ENCODE measurements at places on chromosomes 12 and 14. TPM values are rescaled to one million over a fixed set of nuclear protein-coding genes. Genes with fewer than 3 reads are reported as not detected.

PRPH gene
- not detected for total RNA-seq

KERA gene
- not detected for total RNA-seq

MGP gene
- not detected for total RNA-seq

CALM1 gene
- 584 TPM for total RNA-seq

CPNE6 gene
- not detected for total RNA-seq

FSCB gene
- not detected for total RNA-seq

CFAP251 gene
- 37.9 TPM for total RNA-seq

ZFYVE21 gene
- 85.5 TPM for total RNA-seq

CNTN1 gene
- total RNA-seq, result 33.2 TPM

C14orf180 gene
- not detected for total RNA-seq

CELA1 gene
- not detected for total RNA-seq

B4GALNT3 gene
- 11.6 TPM for total RNA-seq

KRT77 gene
- total RNA-seq, result 0.21 TPM

RAD9B gene
- 0.49 TPM for total RNA-seq

LHX5 gene
- total RNA-seq, result 0.28 TPM

KLRG1 gene
- not detected for total RNA-seq

ZNF641 gene
- 2.0 TPM for total RNA-seq

DACT1 gene
- 0.21 TPM for total RNA-seq

GNG2 gene
- total RNA-seq, result 1.2 TPM

ARMH4 gene
- total RNA-seq, result not detected

PLEKHG7 gene
- not detected for total RNA-seq

PARPBP gene
- total RNA-seq, result 10.5 TPM

COCH gene
- 1.0 TPM for total RNA-seq

ERG28 gene
- 18.8 TPM for total RNA-seq

MON2 gene
- 23.4 TPM for total RNA-seq

SLCO1B1 gene
- total RNA-seq, result not detected

SFSWAP gene
- 18.1 TPM for total RNA-seq

NFE2 gene
- total RNA-seq, result not detected

ACOT4 gene
- 2.0 TPM for total RNA-seq

MSI1 gene
- not detected for total RNA-seq

AMN gene
- total RNA-seq, result 3.8 TPM

JPH4 gene
- not detected for total RNA-seq

TNS2 gene
- total RNA-seq, result 12.1 TPM

SALL2 gene
- total RNA-seq, result 2.6 TPM

DPY19L2 gene
- total RNA-seq, result 0.14 TPM

SLC25A21 gene
- total RNA-seq, result 3.8 TPM

GALNT9 gene
- total RNA-seq, result not detected

CYP27B1 gene
- total RNA-seq, result 10.4 TPM

NXPH4 gene
- 9.3 TPM for total RNA-seq

RBMS2 gene
- total RNA-seq, result 21.6 TPM

CACNA1C gene
- total RNA-seq, result not detected

GLIPR1L1 gene
- total RNA-seq, result not detected

VPS33A gene
- 11.0 TPM for total RNA-seq

CLEC1B gene
- total RNA-seq, result not detected

Measured in airway epithelial cell (primary cell).